AG10803 (cell line): ENCODE measurements at places on chromosomes 4 and X.

GRCh38 chrX:43813898-43814297, 68.4 kb downstream of the MAOB start:
- no peak for DNase-seq

- no peak for DNase-seq
These were observed 18.2 kb downstream of the SH3KBP1 start for GRCh38 chrX:19869193-19869592.

GRCh38 chr4:56703378-56703777, 22.3 kb upstream of the HOPX start:
- DNase-seq, result no peak

- no peak for DNase-seq
These were observed 177.7 kb upstream of the PSAPL1 start for GRCh38 chr4:7612311-7612897.

DNA sequence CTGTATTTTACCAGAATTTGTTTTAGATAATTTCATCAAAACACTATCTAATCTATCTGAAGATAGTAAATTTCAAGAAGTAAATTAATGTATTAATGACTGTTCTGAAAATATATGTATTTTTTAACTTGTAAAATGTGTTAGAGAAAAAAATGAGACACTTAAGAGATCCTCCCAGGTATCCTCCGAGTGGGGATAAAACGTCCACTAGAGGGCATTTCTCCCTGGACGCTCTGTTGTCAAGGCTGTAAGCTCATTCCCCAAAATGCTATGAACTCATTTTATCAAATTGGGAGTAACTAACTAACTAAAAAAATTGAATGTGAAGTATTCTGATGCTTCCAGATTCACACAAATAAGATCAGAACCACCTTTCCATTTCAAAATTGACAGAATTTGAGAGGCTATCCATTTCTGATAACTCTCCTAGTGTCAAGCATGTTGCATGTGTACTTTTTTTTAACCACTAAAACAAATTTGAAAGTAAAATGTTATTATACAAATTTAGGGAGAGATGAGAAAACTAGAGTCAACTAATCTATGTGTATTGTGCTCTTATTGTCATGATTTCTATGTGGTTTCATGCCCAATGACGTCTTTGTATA, 337.3 kb upstream of the HS3ST1 start:
- DNase-seq, result no peak
